ENCODE measurements at places on chromosomes 13 and 19. TPM values are rescaled to one million over a fixed set of nuclear protein-coding genes. Genes with fewer than 3 reads are reported as not detected.

DNA sequence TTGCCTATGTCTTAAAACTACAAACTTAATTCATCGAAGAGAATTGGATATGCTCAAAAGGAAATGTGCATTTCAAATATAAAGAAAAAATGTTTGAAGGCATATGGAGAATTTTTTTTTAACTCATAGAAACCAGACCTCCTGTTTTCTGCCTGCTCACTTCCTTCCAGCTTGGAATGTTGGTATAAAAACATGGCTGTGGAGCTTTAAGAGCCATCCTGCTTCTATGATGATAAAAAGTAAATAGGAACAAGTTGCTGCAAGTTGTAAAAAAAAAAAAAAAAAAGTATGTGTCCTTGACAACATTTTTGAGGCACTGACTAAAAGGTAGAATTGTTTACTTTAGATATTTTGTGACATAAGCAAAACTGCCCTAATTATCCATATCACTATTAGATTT, 1230.7 kb downstream of the PCDH9 start:
- DNase-seq = no peak

- DNase-seq = no peak
These were observed 1.6 kb downstream of the ZNF414 start for GRCh38 chr19:8512115-8512967.

GRCh38 chr13:99124794-99125316, 75.8 kb upstream of the UBAC2 start:
- DNase-seq = peak; percentile 77

Gene RRAS
- 31.2 TPM for polyA plus RNA-seq

DNA sequence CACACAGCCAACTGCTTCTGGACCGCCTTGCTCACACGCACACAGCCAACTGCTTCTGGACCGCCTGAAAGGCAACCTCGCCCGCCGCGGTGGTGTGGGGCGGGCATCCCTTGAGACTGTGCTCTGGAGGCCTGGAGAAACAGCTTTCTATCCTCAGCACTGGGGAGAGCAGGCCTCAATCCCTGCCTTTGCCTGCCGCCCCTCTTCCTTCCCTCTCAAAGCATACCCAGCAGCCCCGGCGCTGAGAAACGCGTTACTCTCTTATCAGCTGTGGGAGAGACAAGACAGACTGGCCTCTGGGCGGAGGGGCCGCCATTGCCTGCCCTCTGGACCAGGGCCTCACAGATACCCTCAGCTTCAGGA, 2.9 kb downstream of the LIPE start:
- DNase-seq = no peak

Gene MYO1F
- 9.2 TPM for polyA plus RNA-seq

- DNase-seq = peak; percentile 20
These were observed 4.3 kb upstream of the ZNF813 start for GRCh38 chr19:53463263-53463662.

Gene HCST
- 3.7 TPM for polyA plus RNA-seq

GRCh38 chr13:43446126-43446525, 340.6 kb downstream of the ENOX1 start:
- DNase-seq = no peak

Gene IGFL4
- 5.1 TPM for polyA plus RNA-seq

Gene CLEC11A
- polyA plus RNA-seq = 47.6 TPM

GRCh38 chr13:46894568-46894967, 2.3 kb downstream of the HTR2A start:
- DNase-seq = no peak

DNA sequence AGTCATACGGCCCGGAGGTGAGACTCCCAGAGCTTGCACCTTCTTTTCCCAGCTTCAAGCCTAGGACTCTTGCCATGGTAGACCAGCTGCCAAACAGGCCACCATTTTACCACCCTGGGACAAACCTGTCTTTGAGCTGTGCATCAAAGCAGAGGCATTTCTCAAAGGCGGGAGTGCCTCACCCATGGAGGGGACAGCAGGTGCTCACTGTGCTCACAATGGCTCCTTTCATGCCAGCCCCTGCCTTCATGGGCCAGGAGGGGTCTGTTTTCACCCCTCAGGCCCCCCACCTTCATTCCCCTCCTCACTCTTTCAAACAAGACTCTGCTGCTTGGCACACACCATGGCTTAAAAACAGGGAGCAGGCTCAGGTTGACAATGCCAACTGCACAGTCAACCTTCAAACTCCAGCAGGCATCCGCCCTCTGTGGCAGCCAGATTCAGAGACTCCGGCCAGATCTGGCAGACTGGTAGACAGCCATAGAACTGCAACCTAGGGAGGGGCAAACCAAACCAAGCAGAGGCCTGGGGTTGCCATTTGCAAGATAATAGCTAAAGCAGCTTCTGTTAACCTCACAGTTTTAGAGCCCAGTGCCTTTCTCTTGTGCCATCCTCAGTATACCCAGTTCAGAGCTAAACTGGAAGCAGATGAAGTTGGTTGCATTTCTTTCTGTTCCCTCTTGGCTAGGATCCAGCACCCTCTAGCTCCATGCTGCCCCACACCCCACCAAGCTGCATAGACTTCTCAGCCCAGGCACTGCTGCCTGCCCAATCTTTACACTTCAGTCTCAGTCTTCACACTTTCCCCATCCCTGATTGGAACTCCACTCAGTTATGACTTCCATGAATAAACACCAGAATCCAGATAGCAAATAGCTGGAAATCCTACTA, 93.9 kb upstream of the SPATA13 start:
- no peak for DNase-seq

GRCh38 chr13:42334329-42334706, 62.4 kb downstream of the AKAP11 start:
- no peak for DNase-seq

DNA sequence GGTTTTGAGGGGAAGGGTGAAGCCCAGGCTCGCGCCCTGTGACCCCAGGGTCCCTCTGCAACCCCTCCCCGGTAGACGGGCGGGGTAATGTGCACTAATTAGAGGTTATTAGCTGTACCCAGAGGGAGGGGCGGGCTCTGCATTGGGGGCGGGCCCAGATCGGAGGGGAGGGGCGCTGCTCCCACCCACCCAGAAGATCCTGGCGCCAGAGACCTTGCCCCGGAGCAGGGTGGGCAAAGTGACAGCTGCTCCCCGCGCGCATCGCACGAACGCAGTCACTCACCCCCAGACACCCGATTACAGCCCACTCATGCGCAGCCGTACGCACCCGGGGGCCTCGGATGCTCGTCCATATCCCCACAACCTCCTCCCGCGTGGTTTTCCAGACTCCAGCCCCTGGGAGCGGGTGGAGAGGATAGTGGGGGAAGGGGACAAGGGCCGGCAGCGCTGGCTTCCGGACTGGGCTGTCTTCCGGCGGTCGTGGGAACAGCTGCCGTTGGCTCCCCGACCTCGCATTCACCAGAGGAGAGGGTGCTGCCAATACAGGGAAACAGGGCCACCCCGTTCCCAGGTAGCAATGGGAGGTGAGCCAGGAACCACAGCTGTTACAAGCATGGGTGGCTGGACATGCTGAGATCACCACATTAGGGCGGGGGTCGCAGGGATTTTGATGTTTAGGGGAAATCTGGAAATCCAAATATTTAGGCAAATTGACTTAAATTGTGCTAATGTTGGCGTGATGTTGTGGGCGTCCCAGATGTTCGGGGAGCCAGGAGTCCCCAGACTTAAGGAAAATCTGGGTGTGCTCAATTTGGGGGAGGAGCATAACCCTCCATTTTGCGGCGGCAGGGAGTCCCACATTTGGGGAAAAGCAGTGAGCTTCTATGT, 2.9 kb upstream of the HOOK2 start:
- DNase-seq = peak; percentile 93

Gene REEP6
- 2.0 TPM for polyA plus RNA-seq

GRCh38 chr19:13888281-13888680, 11.3 kb downstream of the NANOS3 start:
- no peak for DNase-seq

GRCh38 chr13:70275841-70276240, 167.6 kb upstream of the KLHL1 start:
- no peak for DNase-seq

GRCh38 chr19:49847731-49848696, 2.9 kb upstream of the PTOV1 start:
- no peak for DNase-seq

- DNase-seq = no peak
These were observed 91.2 kb upstream of the FBXL3 start for GRCh38 chr13:77118134-77118533.

Gene SAFB2
- 28.3 TPM for polyA plus RNA-seq

Measured in muscle of back (tissue), 13 donors.